Peyer's patch (tissue), 4 donors: ENCODE measurements at places on chromosomes 6 and 20. TPM values are rescaled to one million over a fixed set of nuclear protein-coding genes. Genes with fewer than 3 reads are reported as not detected.

DNA sequence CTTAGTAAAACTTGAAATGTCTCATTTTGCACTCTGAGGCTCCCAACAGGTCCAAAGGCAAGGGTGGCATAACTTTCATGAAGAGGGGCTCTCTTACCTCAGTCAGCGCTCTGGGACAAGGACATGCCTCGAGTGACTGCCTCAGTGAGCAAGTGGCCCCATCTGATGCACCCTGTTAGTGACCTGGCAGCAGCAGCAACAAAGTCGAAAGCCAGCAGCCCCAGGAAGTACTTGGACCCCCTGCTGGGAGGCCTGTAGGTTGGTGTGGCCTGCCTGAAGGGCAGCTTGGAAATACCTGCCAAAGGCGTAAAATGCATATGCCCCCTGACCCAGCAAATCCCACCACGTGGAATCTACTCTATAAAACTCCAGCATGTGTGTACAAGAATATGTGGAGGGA lies 13.2 kb downstream of the MAP1LC3A start:
- peak; percentile 6 for DNase-seq

TFAP2A gene
- not detected for total RNA-seq

- DNase-seq = no peak
Measured at GRCh38 chr20:50029697-50030461, 47.1 kb downstream of the SNAI1 start.

DNA sequence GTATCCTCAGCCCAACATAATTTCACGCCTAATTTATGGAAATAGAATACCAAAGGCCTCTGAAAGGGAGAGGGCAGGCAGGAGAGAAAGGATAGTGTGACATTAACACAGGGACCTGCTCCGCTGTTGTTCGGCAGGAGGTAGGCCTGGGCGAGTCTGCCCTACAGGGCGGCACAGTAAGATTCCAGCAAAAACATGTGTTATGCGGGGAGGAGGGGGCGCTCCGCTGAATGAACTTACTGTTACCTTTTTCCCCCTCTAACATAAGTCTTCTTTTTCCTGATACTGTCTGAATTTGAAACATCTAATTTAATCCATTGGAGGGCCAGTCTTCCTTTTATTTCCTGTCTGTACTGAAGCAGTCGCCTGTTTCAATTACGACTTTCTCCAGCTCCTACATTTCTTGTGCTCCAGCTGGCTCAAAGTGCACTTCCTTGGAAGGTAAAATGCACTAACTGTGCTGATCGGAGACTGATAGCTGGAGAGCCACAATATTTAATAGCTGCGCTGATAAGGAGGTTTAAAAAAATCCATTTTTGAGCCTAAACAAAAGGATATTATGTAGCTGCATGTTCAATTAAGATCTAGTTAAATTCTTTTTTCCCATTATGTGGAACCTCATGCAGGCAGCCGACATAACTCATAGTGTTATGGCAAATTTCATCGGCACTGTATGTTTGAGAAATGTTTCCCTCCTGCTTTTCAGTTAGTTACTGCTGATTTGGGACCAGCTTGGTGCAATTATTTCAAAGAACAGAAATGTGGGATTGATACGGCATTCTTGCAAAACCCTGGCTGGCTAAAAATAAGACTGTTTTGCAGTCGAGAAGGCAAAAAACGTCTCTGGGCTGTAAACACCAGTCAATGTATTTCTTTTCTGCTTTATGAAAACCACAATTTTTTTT lies 193.0 kb downstream of the FOXC1 start:
- no peak for DNase-seq

MYO6 gene
- 89.1 TPM for total RNA-seq

DNA sequence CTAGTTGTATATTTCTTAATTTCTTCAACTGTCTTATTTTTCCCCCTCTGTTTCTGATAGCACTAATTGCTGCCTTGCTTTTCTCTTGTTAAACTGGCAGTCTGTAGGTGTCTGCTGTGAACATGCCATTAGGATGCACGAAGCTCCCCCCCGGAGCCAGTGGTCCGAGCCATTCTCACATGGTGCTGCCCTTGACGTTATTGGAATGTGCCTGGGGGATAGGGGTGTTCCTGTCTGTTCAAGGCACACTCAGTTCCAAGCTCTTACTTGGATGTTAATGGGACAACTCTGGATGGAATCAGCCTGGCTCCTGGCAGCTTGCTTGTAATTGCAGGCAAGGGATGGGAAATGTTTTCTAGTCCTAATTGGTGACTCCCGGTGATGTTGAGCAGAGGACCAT lies 68.4 kb downstream of the RREB1 start:
- DNase-seq = no peak

- peak; percentile 80 for DNase-seq
Measured at GRCh38 chr20:33299111-33299603, 16.1 kb downstream of the BPIFB1 start.

DNA sequence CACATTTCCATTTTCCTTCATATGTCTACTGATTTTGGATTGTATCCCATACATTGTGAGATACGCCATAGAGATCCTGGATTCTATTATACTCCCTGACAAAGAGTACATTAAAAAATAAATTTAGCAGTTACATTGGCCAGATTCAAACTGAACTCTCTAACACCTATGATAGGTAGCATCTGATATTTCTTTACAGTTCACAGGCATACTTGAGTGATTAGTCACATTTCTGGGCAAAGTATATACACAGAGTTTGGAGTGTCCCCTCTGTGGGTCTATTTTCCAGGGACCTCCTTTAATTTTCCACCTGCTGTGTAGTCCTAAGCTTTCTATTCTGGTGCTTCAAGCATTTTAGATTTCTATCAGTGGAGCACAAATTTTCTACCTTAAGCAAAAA lies 96.4 kb downstream of the TBC1D32 start:
- DNase-seq = no peak

DNA sequence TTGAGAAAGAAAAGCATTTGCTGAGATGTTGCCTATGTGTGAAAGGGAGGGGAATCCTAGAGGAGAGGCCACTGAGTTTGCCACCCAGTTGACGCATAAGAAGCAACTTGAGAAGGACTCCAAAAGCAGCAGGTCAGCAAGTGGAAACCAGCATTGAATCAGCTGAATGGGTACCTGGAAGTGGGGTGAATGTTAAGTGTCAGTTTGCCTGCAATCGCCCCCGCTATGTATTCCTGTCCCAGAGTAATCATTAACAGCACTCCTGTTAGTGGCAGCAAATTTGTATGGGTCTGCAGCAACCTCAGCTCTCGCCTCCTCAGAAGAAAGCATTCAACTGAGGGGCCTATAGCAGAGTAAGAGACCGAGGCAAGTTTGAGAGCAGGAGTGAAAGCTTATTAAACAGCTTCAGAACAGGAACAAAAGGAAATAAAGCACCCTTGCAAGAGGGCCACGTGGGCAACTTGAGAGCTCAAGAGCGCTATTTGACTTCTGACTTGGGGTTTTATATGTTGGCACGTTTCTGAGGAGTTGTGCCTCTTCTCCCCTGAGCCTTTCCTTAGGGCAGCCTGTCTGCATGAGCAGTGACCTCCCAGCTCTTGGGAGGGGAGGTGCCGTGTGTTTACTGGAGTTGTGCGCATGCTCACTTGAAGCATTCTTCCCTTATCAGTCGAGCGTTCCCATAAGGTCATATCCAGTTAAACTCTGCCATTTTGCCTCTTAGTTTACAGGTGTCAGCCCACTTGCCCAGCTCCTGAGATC lies 122.6 kb upstream of the PHACTR1 start:
- DNase-seq = no peak

GRCh38 chr6:37727996-37728395 lies 30.3 kb upstream of the MDGA1 start:
- no peak for DNase-seq

DNA sequence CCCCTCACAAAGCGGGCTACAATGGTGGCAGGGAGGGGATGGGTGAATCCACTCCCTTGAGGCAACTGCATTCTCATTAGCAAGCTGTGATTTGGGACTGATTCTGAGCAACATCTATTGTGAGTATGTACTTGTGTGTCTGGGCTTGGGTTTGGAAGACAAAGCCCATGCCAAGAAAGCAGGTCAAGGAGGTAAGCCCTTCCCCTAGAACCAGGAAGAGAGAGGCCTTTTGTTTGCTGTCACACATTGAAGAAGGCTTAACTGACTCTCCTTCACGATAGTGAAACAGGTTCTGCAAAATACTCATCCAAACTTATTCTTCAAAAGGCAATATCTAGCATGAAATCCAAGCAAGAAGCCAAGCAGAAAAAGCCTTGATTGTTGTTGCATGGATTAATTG lies 403.1 kb upstream of the ID4 start:
- DNase-seq = no peak

DNA sequence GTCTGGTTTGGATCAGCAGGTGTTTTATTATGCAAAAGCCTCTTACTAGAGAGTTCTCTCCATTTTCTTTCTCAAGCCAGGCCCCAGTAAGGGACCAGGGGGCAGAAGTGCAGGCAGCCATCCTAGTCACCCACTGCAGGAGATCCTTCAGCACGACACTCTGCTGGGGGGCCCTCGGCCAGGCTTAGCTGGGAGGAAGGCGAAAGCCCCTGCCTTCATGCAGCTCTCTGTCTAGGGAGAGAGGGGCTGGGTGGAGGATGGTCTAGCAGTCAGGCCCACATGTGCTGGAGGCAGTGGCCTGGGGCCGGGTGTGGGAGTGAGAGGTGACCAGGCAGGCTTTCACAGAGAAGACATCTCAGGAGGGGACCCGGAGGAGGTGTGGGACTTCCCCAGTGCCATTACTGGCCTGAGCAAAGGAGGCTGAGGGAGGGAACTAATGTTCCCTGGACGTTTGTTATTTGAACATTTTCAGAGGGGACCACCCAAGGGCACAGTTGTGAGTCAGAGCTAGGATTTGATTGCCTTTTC lies 33.5 kb upstream of the VSTM2L start:
- DNase-seq = no peak

DNA sequence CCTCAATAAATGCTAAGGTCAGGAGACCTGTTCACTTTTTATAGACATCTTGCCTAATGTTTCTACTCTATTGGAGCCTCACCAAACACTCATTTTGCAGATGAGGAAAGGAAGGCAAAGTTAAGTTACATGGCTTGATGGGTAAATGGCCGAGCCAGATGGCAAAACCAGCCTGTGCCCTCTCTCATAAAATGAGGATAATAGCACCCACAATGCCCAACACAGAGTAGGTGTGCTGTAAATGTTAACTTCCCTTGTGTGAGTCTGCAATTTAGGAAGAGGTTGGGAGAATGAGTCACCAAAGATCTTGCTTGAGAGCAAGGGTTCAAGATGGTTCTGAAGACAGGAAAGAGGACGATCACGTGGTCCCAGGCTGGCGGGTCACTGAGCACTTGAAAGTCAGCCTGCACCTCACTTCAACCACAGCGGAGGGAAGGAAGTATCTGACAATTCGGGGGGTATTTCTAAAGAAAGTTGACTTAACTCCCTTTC lies 3.3 kb downstream of the KCNK5 start:
- no peak for DNase-seq

DLK2 gene
- not detected for total RNA-seq

THBD gene
- total RNA-seq = 7.9 TPM

DNA sequence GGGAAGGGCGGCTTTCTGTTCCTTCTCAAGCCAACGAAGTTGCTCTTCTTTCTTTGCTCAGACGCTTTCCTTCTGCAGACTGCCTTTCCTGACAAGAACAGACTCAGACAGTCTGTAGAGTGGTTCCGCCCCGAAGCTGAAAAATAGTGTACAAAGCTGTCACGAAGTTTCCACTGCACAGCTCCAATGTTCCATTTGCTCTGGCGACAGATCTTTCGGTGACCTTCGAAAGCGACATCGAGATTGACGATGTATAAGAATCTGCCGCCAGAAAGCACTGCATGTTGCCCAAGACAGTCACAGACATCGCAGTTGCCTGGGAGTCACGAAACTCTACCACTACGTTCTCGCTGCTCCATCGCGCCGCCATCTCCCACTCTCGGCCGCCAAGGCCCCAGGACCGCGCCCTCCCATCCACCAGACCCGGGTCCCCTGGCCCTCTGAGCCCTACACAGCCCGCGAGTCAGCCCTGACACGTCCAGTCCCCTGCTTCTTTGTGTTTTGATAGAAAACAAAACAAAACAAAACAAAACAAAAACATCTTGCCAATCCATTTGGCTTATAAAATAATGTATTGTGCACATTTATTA lies 42.1 kb upstream of the ZNF184 start:
- DNase-seq = no peak

DNA sequence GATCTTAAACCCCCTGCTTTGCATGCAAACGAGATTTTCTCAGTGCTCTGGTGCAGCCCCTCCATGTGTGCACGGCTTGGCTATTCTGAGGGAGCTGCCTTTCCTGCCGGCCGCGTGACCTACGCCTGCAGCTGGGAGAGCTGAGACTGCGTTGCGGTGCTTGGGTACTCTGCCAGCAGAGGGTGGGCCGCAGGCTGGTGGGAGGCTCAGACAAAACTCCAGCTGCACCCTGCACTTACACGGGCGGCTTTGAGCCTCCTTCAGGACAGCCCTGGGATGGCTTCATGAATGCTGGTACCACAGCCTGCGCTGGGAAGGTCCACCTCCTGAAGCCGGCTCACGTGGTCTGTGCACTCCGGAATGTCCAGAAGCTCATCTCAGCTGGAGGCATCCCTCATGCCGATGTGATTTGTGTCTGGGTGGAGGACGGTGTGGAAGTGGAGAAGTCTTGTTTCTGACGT lies 223.7 kb downstream of the DLL1 start:
- DNase-seq = peak; percentile 49

HLA-DMA gene
- 64.3 TPM for total RNA-seq

GJA10 gene
- total RNA-seq = not detected

GRCh38 chr6:3366596-3367413 lies 90.0 kb downstream of the SLC22A23 start:
- DNase-seq = no peak

- no peak for DNase-seq
Measured at GRCh38 chr20:58634059-58634458, 17.0 kb upstream of the STX16 start.

- no peak for DNase-seq
Measured at GRCh38 chr6:163369141-163369540, 45.4 kb upstream of the QKI start.

DNA sequence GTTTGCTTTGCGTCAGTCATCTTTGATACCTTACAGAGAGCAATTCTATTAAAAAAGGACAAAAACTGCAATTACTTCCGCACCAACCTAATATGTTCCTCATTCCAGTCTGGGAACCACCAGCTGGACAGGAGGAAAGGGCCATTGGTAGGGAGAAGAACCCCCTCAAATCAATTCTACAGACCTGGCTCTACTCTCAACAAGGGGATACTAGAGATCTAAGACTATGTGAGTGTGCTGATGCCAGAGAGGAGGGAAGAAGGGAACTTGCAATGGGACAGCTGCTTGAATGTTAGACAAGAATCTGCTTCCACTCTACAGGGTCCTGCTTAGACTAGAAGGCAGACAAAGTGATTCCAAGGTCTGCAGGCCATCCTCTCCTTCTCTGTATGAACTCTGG lies 13.3 kb downstream of the MRPS18A start:
- DNase-seq = no peak

- DNase-seq = no peak
Measured at GRCh38 chr20:38067717-38068365, 34.3 kb downstream of the RPRD1B start.

ADGRF1 gene
- 22.6 TPM for total RNA-seq
